ENCODE measurements at places on chromosomes 5 and 9.

- no peak for DNase-seq
Measured at GRCh38 chr9:97096793-97097192, 57.9 kb upstream of the CTSV start.

DNA sequence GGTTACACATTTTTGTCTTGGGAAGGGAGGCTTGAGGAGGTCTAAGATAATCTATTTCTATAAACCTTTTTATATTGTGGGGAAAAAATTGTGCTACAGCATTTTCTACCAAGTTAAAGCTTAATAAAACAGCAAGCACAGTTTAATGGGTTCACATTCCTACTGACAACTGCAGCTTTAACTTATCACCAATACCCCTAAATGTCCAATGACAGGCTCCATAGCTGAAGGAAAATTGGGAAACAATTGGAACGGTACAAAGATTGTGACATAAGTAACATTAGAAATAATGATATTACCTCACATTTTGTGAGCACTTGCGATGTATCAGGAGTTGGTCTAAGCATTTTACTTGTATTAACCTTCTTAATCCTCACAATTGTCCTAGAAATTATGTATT is 79.5 kb upstream of the HAPLN1 start:
- no peak for DNase-seq

- DNase-seq = no peak
Measured at GRCh38 chr9:95836072-95836471, 39.4 kb upstream of the ERCC6L2 start.

DNA sequence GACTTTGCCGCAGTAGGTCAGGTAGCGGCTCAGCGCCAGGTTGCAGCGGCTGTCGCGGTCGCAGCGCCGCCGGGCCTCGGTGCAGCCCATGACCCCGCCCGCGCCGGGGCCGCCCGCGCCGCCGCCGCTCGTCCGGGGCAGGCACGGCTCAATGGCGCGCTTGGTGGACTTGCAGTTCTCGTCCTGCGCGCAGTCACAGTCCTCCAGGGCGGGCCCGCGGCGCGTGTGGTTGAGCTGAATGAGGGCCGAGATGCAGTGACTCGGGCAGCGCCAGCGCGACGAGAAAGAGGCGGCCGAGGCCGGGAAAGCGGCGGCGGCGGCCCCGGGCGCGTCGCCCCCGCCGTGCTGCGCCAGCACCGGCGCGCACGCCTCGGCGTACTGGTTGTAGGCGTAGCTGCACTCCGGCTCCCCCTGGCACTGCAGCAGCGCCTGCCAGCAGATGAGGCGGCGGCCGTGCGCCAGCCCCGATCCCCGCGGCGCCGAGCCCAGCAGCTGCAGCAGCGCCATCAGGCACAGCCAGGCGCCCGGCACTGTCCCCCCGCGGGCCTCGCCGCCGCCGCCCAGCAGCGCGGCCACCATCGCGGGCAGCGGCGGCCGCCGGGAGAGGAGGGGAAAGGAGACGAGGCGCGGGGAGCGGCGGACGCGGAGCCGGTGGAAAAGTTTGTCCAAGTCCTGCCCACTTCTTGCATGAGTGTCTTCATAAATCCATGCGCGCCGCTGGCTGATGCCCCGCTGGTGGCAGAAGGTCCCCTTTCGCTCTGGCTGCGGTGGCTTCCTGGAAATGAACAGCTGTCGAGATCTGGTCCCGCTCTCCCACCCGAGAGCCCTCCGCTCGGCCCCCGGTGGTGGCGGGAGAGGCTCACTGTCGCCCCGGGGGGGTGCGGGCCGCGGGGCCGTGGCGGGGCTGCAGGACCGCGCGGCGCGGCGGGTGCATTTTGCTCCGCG is 833 bp downstream of the GAS1 start:
- DNase-seq = no peak

DNA sequence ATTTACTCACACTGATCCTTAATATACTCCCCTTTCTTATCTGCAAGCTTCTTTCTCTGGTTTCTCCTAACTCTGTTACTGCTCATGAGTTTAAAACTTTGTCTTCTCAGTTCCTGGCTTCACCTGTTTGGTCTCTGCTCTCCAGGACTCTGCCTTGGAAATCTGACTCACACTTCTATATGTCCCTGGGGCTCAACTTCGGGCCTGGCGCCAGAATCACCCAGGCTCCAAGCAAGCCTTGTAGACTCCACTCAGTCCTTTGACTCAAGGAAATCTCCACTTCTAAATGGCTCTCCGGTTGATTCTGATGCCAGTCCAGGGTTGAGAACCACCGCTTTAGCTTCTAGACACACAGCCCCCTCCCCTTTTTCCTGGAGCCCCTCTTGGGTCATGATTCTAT is 57.8 kb downstream of the TMC1 start:
- no peak for DNase-seq
